ENCODE measurements at places on chromosomes 6 and 20.

DNA sequence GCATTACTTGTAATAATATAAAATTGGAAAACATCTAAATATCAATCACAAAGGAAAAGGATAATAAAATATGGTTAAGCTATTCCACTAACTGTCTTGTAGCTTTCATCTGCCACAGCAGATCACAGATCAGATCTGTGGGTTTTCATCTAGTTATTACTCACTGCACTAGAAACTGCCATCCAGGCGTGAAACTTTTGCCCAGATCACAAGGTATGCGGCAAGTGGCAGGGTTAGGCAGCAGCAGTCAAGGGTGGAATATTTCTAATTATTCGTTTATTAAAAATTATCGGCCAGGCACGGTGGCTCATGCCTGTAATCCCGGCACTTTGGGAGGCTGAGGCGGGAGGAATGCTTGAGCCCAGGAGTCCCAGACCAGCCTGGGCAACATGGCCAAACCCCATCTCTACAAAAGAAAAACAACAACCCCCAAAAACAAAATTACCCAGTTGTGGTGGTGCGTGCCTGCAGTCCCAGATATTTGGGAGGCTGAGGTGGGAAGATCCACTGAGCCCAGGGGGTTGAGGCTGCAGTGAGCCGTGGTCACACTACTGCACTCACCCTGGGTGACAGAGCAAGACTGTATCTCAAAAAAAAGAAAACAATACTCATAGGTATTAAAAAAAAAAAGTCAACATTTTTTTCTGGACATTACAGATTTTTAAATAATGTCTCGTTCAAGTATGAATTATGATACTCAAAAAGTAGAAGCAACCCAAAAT is 32.1 kb downstream of the BEND3 start:
- DNase-seq, result no peak

- no peak for DNase-seq
Measured at GRCh38 chr6:35092362-35093117, 48.6 kb downstream of the TCP11 start.

DNA sequence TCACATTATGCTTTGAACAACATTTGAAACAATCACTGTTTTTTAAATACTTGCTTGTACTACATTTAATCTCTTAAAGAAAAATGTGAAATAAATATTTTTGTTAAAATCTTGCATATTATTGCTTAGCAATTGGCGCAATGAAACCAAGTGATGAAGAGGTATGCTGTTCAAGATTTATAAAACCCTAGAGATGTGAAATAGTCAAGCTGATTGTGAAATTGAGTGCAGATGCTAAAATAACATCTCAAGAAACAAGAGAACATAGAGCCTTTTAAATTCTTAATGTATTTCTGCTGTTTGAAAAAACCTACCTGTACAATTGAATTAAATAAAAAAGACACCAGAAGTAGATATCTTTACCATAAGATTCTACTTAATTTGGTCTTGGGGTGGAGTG is 179.2 kb upstream of the MCHR2 start:
- DNase-seq, result no peak

- no peak for DNase-seq
Measured at GRCh38 chr20:33020278-33021161, 10.9 kb upstream of the BPIFB6 start.

DNA sequence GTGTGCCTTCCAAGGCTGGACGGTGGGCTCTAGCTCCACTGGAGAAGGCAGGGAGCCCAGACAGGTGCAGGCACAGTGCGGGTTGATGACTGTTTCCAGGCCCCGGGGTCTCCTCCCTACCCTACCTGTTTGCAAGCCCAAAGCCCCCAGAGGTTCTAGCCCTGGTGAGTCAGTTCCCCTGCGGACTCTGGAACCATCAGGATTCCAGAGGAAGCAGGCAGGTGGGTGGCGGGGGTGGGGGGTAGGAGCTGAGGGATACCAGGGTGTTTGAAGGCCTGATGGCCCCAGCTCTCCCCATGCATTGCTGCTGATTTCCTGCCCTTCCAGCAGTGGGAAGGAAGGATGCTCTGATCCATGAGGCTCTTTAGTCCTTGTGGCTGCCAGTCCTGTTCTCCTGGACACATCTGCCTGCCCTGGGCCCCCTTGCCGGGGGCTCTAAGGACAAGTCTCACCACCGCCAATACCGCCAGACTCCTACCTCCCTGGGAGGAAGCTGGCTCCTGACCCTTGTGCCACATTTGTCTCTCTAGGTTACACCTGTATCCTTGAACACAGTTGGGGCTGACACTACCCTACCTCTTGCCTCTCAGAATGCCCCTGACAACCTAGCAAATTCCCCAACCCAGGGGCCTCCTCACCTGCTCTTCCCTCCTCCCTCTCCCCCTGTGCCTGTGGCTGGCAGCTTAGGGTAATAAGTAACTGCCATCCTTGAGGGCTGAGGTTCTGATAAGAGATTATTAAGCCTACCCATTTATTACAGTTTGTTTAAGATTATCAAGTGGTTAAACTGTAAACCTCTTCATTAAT is 21.7 kb downstream of the KCNK5 start:
- DNase-seq, result no peak

- DNase-seq, result no peak
Measured at GRCh38 chr20:45621593-45621992, 7.9 kb upstream of the WFDC10A start.

DNA sequence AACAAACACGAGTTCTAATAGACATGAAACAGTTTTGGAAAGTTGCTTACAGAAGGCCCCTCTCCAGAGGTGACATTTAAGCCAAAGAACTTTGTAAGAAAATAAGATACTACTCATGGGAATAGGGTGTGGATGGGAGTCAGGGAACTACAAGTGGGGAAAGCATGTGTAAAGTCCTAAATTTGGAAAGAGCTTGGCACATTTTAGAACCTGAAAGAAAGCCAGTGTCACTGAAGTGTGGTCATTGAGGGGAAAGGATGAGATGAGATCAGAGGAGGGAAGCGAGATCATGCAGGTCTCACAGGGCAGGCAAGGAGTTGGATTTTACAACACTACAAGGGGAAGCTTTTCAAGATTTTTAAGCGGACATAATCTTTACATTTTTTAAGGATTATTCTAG is 38.0 kb downstream of the VGLL2 start:
- DNase-seq, result no peak

- DNase-seq, result no peak
Measured at GRCh38 chr6:74741646-74742045, 464.2 kb downstream of the COL12A1 start.

GRCh38 chr6:43800298-43800623 is 30.2 kb downstream of the VEGFA start:
- no peak for DNase-seq

DNA sequence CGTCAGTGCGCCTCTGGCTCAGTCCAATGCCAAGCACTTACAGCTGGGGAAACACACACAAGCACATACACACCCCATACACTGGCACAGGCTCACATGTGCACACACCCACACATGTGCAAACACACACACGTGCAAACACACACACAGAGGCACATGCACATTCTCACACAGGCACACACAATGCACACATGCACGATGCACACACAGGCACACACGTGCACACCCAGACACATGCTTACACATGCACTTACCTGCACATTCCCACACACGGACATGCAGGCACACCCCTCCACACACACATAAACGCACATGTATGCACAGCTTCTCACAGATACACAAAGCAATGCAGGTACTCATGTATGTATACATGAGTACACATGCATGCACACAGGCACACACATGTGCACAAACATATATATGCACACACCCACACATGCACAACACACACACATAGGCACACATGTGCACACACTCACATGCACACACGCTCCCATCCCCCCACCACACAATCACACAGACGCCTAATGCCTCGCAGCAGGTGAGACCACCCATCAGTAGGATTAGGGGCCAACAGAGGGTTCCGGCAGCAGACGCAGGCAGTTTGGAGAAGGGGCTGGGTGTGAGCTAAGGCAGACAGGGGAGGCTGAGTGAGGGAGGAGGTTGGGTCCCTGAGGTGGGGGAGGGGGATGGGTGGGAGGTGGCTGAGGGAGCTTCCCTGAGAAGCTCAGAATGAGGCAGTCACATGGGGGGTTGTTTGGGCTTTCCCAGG is 71.2 kb upstream of the SLCO4A1 start:
- DNase-seq, result no peak

GRCh38 chr6:16399158-16399557 is 160.8 kb downstream of the GMPR start:
- DNase-seq, result no peak

- no peak for DNase-seq
Measured at GRCh38 chr20:3465301-3465700, 5.5 kb upstream of the ATRN start.

DNA sequence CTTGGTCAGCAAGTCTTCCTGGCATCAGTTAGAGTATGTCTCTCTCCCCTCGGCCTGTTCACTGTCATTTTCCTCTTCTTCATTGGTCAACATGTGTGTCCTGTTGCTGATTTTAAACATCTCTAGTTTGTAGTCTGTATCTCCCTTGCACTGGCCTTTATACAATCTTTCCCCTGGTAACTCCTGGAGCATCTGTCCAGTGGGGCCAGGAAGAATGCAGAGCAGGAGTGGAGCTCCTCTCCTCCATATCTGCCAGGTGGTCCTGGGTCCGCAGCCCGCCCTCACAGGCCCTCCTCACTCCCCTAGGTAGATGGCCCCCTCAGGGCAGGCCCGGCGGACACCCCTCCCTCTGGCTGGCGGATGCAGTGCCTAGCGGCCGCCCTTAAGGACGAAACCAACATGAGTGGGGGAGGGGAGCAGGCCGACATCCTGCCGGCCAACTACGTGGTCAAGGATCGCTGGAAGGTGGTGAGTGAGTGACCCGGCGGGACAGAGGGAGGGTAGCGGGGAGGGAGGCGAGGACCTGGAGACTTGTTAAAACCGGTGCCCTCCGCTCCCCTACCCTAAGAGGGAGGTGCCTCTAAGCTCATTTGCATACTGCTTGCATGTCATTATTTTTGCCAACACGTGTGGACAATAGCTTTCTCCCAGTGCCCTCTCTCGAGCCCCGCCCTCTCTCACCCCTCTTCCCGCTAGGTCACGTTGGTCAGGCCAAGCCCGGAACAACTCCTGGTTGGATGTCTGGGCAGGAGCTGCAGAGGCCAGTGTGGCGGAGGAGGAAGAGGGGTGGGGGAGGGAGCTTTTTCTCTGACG is 3.2 kb downstream of the TTBK1 start:
- DNase-seq, result no peak

DNA sequence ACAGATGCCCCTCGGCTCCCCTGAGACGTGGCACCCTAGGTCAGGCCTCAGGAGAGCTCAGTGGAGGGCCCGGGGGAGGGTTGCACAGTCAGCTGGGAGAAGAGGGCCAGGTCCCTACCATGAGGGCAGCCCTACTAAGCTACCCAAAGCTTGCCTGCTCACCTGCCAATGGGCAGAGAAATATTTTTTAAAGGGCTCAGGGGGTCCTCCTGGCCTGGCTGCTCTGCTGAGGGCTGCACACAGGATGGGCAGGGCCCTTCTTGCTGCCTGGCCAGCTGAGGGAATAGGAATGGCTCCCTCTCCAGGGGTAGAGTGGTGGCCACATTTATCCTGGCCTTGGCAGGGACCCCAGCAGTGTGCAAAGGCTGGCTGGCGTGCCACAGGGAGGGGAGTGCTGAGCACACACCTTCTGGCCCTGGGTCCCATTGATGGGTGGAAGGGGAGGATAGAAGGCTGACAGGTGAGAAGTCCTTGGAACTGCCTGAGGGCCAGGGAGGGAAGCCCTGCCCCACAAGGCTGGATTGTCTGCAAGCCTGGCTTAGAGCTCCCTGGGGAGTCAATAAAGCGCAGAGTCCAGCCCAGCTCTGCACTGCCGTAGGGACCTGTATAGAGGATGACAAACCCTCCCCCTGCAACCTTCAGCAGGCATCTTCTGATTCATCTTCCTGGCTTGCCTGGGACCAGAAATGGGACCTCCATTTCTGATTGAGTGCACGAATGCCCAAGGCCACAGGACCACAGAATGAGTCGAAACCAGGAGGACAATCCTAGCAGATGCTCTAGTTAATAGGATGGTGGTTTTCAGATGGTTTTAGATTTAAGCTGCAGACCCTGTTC is 62.1 kb downstream of the NOL4L start:
- no peak for DNase-seq

GRCh38 chr6:44435500-44435899 is 48.0 kb downstream of the CDC5L start:
- no peak for DNase-seq

DNA sequence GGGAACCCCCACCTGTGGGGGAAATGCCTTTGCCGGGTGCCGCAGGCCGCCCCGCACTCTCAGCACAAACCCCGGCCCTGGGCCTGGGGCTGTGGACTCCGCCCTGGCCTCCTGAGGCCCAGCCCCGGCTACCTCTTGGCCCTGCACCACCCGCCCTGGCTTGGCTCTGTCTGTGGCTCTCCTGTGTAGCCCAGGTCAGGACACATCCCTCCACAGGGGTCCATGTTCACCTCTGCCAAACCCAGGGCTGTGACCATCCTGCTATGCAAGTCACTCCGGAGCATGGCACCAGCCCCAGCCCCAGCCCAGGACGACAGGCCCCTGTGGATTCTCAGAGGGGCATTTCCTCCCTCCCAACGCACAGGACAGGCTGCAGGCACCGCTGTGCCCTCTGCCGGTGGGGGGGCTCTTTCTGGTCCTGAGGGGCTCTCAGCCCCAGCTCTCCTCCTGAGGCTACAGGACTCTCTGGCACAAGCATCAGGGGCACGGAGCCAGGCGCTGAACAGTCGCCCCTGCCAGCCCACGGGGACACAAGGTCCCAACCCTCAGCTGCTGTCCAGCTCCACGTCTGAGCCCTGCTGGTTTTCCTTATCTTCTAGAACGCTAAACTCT is 45.7 kb downstream of the TAF4 start:
- DNase-seq, result no peak

DNA sequence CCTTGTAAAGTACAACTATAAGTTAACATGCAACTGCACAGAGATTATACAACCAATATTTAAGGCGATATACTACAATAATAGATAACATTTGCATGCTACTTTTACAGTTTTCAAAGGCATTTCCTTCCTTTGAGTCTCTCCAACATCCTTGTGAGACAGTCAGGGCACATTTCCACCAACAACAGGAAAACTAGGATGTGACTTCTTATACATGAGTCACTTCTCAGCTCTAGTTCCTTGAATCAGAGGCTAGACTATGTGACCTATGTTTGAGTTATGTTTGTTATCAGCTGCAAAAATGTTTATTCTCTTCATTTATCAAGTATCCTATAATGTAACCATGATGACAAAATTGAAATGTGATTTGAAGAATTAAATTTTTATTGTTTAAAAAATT is 51.7 kb upstream of the TFAP2D start:
- no peak for DNase-seq

GRCh38 chr20:44990957-44991356 is 24.6 kb downstream of the STK4 start:
- no peak for DNase-seq

- no peak for DNase-seq
Measured at GRCh38 chr6:154318721-154319120, 37.9 kb downstream of the IPCEF1 start.

DNA sequence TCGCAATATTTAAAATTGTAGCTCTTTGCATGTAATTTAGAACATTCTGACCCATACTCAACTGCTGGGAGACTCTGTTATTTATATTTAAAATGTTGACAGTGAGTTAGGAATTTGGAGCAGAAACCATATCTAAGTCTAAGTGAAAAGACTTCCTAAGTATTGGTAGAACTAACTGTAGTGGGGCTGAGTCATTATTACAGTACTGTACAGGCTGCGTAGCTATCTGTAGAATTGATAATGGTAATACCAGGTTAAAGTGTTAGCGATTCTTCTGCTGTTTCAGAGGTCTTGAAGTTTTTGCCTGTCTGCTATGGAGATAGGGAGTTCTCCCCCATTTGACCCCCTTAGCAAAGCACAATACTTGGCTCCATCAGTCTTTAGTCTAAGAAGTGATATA is 3.6 kb downstream of the TOP1 start:
- no peak for DNase-seq

GRCh38 chr20:56422076-56422823 is 10.2 kb downstream of the CASS4 start:
- DNase-seq, result no peak
